NCI-H446 (cell line): ENCODE measurements at places on chromosomes 5 and 9.

DNA sequence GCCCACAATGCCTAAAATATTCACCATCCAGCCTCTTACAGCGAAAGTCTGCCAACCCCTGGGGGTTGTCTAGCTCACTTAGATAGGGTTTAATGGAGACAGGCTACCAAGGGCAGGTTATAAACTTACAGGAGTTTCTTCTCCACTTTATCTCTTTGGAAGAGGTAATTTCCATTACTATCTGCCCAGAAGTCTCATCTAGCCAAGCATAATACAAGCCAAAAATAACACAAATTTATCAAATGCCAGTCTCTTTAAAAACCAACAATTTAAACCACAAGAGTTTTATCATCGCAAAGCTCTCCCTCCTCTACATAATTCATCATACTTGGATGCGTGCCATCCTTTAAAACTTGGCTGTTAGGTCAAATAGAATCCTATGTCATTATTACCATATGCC lies 6.2 kb downstream of the RBM22 start:
- no peak for DNase-seq

GRCh38 chr5:144403058-144403457 lies 232.4 kb downstream of the KCTD16 start:
- DNase-seq = no peak

GRCh38 chr9:5178126-5178805 lies 7.2 kb downstream of the INSL6 start:
- DNase-seq = no peak

DNA sequence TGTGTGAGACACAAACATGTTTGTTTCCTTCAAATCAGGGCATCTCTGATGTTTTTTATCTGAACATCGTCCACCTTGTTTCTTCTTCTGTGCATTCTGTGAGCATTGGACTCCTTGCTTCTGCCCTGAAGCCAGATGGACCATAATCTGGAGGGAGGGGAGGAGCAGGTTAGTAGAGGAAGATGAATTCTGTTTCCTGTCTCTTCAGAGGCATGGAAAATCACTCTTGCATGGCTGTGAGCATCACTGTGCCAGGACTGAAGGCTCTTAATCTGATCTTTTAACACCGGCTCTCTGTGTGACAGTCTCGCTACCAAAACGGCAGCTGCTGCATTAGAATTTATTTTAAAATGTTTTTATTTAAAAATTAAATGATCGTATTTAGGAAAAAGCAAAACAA lies 43.3 kb downstream of the TLE4 start:
- DNase-seq = no peak

- DNase-seq = no peak
Measured at GRCh38 chr5:116506488-116506887, 68.1 kb downstream of the SEMA6A start.

GRCh38 chr9:137487454-137488326 lies 28.6 kb upstream of the NSMF start:
- DNase-seq = no peak

DNA sequence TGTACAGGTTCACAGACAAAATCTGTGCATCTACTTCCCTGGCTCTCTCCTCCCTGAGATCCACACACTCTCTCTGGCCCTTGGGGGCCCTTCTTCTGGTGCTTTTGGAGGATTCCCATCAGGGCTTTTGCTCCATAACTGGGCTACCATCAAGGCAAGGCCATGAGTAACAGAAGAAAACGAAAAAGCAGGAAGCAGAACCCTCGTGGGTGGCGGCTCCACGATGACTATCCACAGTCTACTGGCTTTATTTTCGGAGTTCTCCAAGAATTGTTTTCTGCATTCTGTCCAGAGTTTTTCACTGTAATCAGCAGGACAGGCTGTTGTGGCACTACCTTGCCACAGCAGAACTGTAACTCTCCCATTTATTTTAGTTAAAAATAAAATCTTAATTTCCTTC lies 19.9 kb downstream of the PNPLA7 start:
- no peak for DNase-seq

GRCh38 chr5:81901586-81901985 lies 70.2 kb upstream of the ATG10 start:
- DNase-seq = no peak

DNA sequence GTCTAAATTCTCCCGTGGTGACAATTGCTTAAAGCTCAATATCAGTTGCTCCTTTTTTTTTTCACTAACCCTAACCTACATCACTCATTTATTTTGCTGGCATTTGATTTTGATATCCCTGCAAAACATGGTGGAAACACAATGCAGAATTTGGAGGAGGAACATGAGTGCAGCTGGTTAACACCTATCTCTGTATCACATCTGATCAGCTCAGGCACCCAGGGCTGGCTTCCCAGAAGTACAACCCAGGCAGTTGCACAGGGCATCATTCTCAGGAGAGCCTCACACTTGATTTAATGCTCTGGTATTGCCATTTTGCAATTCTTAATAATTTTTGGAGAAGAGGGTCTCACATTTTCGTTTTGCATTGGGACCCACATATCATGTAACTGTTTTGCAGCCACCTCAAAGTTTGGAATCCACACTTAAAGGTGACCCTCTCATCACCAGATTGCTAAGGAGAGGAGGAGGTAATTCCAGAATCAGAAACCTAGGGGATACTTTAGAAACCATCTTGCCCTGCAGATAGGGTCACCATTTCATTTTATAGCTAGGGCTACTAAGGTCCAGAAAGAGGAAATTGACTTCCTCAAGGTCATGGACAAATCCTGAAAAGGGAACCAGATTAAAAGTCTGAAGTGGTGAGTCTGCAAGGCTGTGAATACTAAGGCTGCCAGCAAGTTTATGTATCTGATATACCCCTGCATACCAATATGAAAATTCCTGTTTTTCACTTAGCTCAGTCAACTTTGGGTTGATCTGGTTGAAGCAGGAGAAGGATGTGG lies 19.3 kb upstream of the ADAM19 start:
- no peak for DNase-seq

- no peak for DNase-seq
Measured at GRCh38 chr9:135468854-135469521, 10.6 kb upstream of the PPP1R26 start.

- DNase-seq = no peak
Measured at GRCh38 chr5:173396311-173396993, 68.2 kb upstream of the STC2 start.

DNA sequence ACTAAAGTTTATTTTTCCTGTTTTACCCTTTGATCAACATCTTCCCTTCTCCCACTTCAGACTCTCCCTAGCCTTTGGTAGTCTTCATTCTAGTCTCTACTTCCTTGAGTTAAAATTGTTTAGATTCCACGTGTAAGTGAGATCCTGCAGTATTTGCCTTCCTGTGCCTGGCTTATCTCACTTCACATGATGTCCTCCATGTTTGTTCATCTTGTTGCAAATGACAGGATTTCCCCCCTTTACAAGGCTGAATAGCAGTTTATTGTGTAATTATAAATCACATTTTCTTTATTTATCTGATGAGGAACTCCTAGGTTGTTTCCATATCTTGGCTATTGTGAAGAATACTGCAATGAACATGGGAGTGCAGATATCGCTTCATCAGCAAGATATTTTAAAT lies 461.7 kb downstream of the CHSY3 start:
- DNase-seq = no peak

DNA sequence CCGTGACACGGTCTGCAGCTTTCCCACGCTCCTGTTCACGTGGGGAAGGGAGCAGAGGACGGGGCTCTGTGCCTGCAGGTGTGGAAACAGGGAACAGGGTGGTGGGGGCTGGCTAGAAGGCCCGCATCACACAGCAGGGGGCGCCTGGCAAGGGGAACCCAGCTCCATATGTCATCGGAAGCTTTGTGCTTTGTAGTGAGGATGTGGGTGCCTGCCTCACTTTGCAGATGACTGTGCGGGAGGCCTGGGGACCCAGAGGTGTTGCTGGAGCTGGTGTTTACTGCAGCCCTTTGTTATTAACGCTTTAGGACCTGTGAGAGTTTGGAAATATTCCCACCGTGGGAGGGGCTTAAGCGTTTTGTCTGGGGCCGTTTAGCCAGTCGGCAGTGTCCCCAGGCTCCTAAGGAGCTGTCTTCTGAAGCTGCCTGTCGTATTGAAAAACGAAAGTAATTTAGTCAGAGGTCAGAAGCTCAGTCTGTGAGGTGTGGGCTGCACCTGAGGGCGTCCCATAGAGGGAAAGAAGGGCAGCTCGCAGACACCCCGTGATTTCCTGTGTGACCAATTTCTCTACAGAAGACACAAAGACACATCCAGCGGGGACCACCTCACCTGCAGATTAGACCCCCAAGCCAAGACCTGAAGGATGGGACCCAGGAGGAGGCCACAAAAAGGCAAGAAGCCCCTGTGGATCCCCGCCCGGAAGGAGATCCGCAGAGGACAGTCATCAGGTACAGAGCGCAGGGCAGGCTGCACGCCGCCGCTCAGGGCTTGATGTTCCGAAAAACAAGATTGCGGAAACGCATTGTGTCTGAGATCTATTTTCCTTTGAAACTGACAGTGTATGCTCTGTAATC lies 9.1 kb downstream of the MAN1B1 start:
- no peak for DNase-seq

DNA sequence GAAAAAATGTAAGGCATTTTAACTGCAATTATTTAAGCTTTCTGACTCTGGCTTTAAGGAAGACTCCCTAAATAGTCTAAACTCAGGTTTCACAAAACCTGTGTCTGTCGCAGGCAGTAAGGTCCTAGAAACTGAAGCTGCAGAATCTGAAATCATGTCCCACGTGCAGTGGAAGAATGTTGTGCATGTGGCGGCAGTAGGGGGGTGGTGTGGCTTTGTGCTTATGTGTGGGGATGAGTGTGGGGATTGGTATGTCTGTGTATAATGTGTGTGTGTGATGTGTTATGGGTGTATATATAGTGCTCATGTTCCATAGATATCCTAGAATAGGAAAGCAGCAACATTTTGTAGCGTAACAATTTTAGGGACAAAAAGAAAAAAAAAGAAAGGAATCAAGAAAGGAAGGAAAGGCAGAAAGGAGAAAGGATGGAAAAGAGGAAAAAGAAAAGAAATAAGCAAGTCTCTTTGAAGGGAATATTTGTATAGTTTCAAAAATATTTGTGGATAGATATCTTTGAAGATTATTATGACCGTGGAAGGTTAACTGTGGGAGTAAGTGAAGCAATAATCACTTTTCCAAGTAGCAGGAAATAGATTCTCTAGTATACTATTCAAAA lies 6.6 kb downstream of the ANKDD1B start:
- no peak for DNase-seq

- no peak for DNase-seq
Measured at GRCh38 chr5:142437563-142437962, 112.7 kb upstream of the SPRY4 start.

DNA sequence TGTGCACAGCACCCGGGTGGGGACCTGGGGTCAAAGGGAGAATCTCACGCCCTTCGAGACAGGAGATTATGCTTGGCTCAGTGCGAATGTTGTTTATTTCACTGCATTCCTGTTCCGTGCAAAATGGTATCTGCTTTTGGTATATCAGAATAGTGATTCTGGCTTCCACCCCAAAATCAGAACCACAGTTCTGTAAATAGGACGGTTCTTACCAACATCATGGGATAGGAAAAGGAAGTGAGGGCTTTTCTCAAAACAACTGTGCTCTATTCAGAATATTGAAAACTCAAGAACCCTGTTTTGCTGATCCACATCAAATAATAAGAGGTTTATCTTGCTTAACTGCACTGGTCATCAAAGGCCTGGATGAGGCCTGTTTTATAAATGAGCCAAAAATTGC lies 51.6 kb upstream of the FBXW11 start:
- DNase-seq = no peak

GRCh38 chr9:115000217-115000639 lies 69.8 kb upstream of the TNFSF8 start:
- DNase-seq = no peak

- no peak for DNase-seq
Measured at GRCh38 chr9:100715100-100715380, 137.2 kb downstream of the CAVIN4 start.

GRCh38 chr5:53368516-53368915 lies 111.9 kb upstream of the FST start:
- DNase-seq = no peak

DNA sequence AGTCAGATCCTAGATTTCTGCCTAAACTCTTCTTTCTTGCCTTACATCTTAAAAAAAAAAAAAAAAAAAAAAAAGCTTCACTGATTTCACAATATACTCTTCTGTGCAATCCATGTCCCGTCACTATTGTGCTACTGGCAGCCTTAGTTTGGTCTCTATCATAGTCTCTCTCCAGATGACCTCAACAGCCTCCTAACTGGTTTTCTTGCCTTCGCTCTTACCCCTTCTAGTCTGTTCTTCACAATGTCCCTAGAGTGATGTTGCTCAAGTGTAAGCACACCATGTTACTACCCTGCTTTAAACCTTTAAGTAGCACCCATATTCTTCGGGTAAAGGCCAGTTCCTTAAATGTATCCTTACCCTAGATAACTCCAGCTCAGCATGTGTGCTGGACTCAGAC lies 25.8 kb downstream of the CD180 start:
- DNase-seq = no peak

- DNase-seq = no peak
Measured at GRCh38 chr5:67189079-67189354, 7.6 kb downstream of the CD180 start.

DNA sequence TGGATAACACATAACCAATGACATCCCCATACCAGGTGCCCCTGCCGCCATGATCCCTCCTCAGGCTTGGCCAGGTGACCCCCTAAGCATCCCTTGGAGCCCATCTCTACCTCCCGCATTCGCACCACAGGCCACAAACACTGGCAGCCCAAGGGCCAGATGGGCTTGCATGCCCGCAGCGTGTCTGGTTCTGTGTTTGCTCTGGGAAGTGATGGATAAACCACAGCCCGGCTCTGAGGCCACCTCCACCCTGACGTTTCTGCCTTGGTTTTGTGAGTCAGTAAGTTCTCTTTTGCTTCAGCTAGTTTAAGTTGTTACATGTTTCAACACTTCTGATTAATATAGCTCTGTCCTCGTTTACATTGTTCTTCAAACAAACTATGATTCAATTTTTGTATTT lies 172.4 kb upstream of the PHYKPL start:
- DNase-seq = no peak

DNA sequence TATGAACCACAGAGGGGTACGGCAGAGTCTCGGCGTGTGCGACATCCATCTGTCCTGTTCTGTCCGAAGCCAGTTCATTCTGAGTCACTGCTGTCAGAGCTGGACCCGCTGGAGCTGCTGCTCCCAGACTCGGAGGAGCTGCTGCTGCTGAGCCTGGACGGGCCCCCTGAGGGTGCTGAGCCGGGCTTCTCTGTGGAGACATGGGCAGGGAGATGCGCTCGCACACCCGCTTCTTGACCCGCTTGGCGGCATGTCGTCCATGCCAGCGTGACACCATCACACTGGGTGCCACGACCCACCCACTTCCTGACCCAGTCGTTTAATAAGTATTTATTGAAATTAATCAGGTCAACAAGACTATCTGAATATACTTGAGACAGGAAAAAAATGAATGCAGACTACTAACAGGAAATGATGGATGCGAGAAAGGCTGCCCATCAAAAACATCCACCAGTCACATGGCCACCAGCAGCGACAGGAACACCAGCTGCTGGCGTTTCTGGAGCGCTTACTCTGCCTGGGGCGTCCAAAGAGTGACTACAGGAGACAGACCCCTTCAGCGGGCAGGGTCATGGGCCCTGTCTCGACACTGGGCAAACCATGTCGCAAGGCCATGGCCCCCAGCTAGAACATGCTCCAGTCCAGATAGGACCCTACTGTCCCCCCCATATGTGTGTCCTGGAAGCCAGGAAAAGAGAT lies 8.4 kb downstream of the BRD3OS start:
- DNase-seq = no peak
